T-helper 22 cell (primary cell): ENCODE measurements at places on chromosomes 1 and 21.

DNA sequence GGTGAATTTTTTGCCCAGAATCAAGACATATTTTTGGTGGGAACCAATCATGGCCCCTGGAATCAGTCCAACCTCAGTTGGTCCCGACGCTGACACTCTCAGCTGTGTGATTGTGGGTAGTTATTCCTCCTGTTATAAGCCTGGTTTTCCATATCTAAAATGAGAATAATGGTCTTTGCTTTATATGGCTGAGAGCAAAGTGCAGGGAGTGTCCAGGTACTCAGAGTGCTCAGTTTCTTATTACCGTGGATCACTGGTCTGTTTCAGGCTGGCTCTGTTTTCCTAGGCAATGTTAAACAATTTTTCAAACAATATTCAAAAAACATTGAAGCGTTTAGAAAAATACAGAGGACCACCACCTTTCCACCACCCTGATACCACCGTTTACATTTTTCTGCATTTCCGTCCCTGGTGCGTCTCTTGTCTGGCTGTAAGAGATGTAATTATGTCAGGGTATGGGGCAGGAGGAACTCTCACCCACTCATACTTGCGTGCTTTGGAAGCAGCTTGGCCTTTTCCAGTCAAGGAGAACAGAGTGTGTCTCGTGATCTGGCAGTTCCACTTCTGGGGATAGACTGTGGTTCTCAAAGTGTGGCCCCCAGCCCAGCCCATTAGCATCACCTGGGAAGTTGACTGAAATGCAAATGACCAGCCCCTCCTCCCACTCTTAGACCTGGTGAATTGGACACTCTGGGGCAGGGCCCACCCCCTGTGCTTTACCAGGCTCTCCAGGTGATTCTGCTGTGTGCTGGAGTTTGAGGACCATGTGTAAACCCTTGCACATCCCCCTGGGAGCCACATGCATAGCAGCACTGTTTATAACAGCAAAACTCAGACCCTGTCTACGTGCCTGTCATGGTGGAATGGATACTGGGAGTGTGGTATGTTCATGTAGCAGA, 6.8 kb downstream of the MX1 start:
- no peak for DNase-seq

- DNase-seq: no peak
Observed at GRCh38 chr21:29064850-29065481, 8.5 kb downstream of the CCT8 start.

DNA sequence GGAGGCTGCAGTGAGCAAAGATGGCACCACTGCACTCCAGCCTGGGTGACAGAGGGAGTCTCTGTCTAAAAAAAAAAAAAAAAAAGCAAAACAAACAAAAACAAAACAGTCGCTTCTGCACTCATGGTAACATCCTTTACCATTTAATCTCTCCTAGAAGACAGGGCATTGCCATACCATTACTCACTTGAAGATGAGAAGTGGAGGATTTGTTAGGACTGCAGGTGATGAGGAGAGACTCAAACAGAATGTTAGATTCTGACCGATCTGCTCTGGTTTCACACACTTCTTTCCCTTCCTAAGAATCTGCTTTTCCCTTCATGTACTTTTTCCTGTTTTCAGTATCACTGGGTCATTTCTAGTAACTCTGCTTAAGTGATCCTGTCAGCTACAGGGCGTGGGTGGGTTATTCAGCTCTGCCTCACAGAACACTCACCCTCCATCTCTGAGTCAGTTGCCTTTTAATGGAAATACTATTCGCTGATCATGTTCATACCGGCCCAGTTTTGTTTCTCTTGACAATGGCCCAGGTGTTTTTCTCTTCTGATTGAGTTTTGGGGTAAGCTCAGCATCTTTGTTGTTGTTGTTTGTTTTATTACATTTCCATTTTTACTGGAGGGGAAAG, 148.0 kb upstream of the ERG start:
- DNase-seq: no peak

DNA sequence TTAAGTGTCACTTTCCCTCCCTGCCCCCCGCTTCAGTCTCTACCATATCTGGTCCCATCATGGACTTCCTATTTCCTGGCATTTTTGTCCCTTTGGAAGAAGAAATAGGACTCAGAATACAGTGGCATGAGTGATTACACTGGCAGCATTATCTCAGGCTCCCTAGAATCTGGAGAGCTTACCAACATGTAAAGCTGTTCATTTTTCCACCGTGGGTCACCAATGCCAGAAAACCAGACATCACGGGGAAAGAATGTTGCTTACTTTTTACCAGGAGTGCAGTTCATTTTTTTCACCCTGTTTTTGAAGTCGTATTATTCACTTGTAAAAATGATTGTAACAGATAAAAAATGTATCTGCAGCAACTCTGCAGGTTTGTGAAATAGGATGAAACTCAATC, 44.8 kb downstream of the BACH1 start:
- no peak for DNase-seq

DNA sequence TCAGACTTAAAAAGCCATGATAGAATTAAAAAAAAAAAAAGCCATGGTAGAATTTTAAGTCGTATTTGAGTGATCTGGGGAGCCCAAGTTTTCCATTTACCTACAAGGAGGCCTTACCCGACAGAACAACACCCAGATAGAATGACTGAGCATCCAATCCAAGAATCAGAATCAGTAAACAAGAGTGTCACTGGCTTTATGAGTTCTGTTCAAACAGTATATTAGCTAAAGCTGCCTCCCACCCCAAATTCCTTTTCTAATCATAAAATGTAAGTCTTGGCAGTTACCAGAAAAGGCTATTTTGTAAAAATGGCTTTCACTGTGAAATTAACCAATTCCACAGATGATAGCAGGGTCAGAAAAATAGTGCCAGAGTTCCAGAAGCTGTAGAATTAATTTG, 1.2 kb downstream of the GTF2B start:
- DNase-seq: no peak

DNA sequence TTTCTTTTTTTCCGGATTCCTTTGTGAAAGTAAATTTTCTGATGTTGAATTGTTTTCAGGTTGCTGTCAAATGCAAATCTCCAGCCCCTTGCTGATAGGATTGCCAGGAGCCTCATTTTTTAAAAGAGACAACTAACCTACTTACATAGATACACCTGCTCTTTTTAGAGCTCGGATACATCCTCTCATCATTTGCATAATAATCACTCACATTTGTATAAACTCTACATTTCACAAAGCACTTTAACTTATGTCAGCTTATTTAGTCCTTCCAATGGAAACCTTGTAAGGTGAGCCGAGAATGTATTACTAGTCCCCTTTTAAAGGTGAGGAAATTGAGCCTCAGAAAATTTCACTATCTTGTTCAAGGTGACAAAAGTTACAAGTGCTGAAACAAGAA, 84.8 kb downstream of the KCTD3 start:
- no peak for DNase-seq

GRCh38 chr1:87121711-87122163, 206.9 kb upstream of the LMO4 start:
- no peak for DNase-seq

DNA sequence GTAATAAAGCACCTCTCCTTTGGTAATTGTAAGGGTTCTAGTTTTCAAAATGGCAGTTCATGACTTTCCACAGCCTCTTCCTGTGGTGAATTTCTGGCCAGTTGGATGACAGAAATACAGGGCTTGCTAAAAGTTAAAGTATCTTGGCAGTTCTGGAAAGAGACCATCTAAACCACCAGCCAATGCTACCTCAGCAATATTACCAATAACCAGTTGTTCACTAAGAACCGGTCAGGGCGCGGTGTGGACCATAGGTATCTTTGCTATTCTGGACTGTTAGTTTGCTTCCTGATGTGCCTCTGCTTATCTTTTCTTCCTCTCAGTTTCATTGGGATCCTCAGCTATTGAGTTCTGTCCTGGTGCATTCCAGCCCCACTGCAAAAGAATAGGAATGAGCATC, 124.7 kb downstream of the HS2ST1 start:
- no peak for DNase-seq

- no peak for DNase-seq
Observed at GRCh38 chr1:207414606-207415108, 39.5 kb upstream of the CR2 start.

DNA sequence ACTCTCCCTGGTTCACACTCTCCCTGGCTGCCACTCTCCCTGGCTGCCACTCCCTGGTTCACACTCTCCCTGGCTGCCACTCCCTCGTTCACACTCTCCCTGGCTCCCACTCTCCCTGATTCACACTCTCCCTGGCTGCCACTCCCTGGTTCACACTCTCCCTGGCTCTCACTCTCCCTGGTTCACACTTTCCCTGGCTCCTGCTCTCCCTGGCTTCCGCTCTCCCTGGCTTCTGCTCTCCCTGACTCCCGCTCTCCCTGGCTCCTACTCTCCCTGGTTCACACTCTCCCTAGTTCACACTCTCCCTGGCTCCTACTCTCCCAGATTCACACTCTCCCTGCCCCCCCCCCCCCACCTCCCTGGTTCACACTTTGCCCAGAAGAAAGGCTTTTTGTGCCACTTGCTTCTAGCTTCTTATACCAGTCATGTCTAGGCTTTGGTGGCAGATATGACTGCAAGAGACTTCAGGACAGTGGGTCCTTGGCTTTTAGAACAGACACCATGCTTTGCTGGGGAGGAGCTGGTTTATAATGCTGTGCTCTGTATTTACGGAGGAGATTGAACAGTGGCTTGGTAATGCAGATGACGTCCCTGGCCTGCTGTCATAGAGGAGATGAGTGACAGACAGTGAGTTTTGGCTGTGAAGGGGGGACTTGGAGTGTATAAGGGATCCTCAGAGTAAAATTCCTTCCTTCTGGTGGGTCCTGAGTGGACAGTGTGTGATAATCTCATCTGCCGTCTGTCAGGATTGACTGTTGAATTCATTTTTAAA, 17.0 kb downstream of the COQ8A start:
- DNase-seq: no peak

DNA sequence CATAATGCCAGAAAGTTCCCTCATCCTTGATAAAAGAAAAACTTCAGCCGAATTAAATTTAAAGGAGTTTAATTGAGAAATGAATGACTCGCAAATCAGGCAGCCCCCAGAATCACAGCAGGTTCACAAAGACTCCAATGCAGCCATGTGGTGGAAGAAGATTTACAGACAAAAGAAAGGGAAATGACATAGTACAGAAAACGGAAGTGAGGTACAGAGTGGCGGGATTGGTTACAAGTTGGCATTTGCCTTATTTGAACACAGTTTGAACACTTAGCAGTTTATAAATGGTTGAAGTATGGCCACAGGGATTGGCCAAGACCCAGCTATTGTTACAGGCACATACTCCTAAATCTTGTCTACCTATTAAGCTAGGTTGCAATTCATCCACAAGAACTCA, 46.6 kb downstream of the HIVEP3 start:
- no peak for DNase-seq

- DNase-seq: no peak
Observed at GRCh38 chr1:66439031-66439740, 94.8 kb upstream of the SGIP1 start.

DNA sequence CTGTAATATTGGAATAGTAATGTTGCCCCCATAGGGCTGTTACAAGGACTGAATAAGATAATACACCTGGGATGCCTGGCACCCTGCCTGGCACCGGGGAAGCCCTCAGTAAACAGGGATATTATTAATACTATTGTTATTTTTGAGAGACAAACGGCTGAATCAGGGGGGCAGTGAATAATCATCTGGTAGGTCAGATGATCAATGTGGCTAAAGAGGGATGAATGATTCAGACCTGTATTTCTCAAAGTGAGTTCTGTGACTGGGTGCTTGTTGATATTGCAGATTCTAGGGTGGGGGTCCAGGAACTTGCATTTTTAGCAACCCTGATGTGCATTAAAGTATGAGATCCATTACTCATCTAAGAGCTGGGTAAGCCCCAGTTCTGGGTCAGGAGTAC, 46.2 kb upstream of the BCL10 start:
- DNase-seq: no peak

DNA sequence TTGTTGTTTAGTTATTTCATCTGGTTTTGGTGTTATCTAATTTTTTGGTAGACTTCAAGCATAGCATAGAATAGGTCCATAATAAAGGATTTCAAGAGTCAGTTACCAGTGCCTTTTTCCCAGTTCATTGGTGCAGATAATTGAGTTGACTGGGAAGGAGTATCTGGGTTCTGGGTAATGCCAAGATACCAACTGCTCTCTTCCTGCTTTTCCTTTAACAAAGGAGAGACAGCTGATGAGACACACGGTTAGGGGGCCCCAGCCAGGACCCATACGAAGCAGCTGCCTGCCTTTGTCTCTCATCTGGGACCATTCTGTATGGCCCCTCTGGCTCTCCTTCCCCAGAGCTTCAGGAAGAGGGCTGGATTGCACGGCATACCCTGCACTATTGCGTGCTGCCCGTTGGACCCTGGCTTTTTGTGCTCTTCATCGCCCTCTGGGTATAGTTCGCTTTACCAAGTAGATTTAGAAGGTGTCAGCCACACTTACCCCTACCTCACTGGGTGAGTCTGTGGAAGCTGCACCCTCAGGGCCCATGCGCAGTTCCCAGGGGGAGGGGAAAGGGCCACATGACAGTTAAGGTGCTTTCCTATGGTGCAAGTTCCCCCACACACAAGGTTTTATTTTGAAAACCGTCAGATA, 7.0 kb downstream of the NAV1 start:
- no peak for DNase-seq

DNA sequence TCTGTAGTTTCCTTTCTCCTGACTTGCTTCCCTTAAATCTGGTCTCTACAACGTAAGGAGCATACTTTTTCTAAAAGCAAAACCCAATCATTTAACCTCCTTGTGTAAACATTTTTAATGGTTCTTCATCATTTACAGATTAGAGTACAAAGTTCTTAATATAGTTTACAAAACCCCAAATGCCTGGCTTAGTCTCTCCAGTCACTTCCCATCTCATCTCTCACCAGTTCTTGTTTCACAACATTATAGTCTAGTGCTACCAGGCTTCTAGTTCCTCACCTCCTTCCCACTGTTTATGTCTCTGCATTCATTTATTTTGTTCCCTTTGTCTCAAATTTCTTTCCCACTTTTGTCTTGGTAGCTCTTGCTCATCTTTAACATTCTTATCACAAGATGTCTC, 168.4 kb downstream of the FASLG start:
- no peak for DNase-seq

GRCh38 chr1:39969531-39970270, 14.8 kb downstream of the MFSD2A start:
- no peak for DNase-seq

DNA sequence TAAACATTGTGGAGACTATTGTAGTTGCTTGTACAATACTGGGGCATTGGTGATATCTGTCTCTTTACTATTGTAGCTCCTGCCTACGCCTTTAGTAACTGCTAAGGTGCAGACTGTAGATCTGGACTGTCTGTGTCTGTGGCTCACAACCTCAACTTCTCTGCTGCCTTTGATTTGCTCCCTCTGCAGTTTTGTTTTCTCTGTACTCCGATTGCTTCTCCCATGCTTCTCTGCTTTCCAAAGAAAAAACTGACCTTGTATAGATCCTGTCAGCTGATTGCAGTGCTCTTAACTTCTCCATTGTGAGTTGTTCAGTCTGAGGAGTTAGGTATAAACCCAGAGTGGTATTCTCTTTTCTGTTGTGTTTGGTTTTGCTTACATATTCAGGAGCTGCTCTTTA, 15.3 kb downstream of the MAGI3 start:
- DNase-seq: no peak

GRCh38 chr21:44966135-44967081, 26.6 kb downstream of the SLX9 start:
- DNase-seq: no peak

GRCh38 chr1:111855260-111855659, 99.6 kb downstream of the DDX20 start:
- DNase-seq: no peak

GRCh38 chr1:27517907-27518718, 28.1 kb upstream of the WASF2 start:
- DNase-seq: no peak
